ENCODE measurements at places on chromosomes 4 and X. TPM values are rescaled to one million over a fixed set of nuclear protein-coding genes. Genes with fewer than 3 reads are reported as not detected.

Gene ASB12
- total RNA-seq: not detected

Gene TRPC5OS
- not detected for total RNA-seq

Gene SLC34A2
- not detected for total RNA-seq

Gene ATOH1
- not detected for total RNA-seq

Gene BMP3
- total RNA-seq: under 0.01 TPM

- DNase-seq: peak; percentile 64
Measured at GRCh38 chrX:1462596-1463251, 10.0 kb upstream of the ASMTL start.

GRCh38 chrX:80984118-80984517 is 174.4 kb upstream of the BRWD3 start:
- DNase-seq: no peak

DNA sequence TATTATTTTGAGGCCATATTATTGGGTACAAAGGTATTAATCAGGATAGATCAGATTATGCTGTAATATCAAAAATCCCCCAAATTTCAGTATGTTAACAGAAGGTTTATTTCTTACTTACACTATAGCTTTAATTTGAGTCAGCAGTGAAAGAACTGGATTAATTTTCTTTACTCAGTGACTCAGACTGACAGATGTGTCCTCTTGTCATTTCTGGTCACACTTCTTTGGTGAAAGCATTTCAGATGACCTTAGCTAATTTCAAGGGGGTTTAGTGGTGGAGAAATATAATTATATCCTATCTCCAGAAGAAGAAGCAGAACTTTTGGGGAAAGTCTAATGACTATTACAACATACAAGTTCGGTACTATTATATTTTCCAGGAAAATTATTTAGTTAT is 12.4 kb downstream of the DDIT4L start:
- no peak for DNase-seq
